ENCODE measurements at places on chromosomes 6 and 20.

DNA sequence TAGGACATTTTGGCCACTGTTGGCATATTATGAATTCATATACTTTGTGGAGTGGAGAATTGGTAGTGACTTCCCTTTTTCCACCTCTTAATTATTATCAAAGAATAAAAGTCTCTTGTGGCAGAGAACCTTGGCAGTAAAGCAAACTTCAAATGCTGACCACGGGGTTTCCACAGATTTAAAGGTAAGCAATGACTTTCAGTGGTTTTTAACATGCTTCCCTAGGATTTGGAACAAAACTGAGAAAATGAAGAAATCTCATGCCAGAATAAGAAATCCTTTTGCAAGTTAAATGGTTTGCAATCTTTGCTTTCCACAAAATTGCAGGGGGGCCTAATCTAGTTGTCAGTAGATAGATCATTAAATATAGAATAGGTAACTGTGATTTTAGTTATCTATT, 2.0 kb upstream of the SDC4 start:
- DNase-seq = no peak

- no peak for DNase-seq
These were observed 170.9 kb downstream of the SCP2D1 start for GRCh38 chr20:18984238-18985200.

- no peak for DNase-seq
These were observed 655.0 kb downstream of the COL12A1 start for GRCh38 chr6:74550821-74551220.

GRCh38 chr20:3239026-3239866, at the start of gene SLC4A11:
Gene SLC4A11 (minus strand): TSS chr20:3239190. CDS start chr20:3239137, 53 bp downstream.
- no peak for DNase-seq

DNA sequence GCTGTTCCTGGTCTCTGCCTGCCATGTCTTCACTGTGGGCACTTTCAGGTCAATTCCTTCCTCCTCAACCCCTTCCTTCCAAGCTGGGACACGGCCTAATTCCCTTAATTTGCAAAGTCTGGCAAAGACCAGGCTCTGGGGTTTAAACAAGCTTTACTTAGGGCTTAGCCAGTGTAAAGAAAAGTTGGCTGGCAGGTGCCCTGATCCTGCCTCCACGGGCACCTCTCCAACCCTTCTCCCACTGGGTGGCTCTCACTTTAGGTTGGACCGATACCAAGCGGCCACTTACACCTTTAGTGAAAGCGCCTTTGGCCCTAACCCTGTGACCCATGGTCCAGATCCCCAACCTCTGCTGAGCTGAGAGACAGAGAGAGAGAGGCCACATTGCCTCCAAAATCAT, 13.7 kb upstream of the MLN start:
- DNase-seq = no peak

- DNase-seq = no peak
These were observed 92.0 kb downstream of the CD40 start for GRCh38 chr20:46209930-46210671.

- no peak for DNase-seq
These were observed 978 bp downstream of the HLA-A start for GRCh38 chr6:29943053-29943966.

DNA sequence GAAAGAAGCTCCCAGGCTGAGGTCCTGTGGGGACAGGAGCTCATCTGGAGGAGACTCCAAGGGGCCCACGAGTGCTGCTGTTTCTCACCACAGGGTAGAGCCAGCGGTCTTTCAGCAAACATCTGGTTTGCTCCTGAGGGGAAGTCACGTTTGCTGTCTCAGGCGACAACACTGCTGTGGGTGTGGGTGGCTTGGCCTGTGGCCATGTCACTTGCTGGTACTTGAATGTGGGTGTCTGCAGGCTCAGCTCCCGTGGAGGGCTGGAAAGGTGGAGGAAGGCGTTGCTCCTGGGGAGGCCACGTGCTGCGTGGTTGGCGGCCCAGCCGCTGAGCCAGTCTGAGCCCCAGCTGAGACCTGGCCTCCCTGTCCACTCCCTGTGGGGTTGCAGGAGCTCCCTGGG, 52.8 kb upstream of the MPC1 start:
- no peak for DNase-seq

DNA sequence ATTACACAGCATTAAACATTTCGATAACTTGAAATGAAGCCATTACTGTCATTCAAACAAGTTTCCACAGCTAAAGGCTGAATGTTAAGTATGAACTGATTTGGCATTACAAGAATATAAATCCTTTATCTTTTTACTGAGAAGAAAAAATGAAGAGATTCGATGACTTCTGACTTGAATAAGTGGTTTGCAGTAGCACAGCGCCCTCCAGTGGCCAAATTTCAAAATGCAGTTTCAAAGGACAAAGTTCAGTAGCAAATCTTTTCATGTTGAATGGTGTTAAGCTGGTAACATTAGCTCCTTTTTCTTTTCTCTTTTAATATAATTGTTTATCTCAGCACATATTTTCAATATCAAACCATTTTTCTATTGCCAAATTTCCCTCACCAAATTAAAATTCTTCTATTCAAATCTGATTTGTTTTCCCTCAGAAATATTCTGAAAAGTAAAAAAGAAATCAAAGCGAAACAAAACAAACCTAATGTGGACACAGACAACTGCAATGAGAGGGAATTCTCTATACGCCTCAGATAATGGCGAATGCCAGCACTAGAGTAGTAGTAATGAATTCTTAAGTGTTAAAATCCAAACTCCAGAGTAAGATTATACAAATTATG, 145.7 kb downstream of the BTBD9 start:
- peak; percentile 71 for DNase-seq

GRCh38 chr20:20076297-20077065, 24.1 kb downstream of the CFAP61 start:
- DNase-seq = no peak

DNA sequence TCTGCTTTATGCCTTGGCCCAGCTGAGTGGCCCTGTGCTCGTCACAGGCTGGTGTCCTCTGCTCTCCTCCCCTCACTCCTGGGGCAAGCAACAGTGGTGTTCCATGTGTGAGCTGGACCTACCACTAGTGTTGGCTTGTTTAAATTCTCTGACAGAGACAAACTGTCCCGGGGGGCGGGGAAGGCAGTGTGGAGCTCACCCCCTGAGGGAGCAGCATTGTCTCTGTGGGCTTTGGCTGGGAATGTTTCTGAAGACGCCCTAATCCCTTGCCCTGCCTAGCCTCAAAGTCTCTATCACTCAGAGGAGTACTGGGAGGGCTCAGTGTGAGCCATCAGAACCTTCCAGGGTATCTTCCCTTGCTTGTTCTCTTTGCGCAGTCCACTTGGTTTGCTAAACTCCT, 5.2 kb upstream of the VEGFA start:
- DNase-seq = no peak

DNA sequence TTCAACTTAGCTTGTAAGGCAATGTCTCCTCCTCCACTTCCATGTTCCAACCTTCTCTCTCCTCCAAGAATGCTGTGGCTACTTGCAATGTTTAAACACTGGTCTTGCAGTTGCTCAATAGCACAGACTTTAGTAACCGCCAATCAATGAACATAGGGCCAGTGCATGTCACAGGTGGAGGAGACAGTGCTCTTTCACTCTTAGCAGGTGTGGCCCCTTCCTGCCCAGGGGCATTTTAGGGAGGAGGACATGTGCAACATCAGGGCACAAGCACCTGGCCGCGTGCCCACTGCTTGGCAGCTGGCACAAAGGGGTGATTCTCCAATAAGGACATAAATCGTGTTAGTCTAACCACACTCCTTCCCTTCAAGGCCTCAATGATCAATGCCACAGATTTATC, 41.3 kb downstream of the ADGRF1 start:
- no peak for DNase-seq

Measured in activated T-cell treated with anti-CD3 and anti-CD28 coated beads for 24 hours (primary cell).